NCI-H1417 (cell line): ENCODE measurements at places on chromosomes 16 and 17.

DNA sequence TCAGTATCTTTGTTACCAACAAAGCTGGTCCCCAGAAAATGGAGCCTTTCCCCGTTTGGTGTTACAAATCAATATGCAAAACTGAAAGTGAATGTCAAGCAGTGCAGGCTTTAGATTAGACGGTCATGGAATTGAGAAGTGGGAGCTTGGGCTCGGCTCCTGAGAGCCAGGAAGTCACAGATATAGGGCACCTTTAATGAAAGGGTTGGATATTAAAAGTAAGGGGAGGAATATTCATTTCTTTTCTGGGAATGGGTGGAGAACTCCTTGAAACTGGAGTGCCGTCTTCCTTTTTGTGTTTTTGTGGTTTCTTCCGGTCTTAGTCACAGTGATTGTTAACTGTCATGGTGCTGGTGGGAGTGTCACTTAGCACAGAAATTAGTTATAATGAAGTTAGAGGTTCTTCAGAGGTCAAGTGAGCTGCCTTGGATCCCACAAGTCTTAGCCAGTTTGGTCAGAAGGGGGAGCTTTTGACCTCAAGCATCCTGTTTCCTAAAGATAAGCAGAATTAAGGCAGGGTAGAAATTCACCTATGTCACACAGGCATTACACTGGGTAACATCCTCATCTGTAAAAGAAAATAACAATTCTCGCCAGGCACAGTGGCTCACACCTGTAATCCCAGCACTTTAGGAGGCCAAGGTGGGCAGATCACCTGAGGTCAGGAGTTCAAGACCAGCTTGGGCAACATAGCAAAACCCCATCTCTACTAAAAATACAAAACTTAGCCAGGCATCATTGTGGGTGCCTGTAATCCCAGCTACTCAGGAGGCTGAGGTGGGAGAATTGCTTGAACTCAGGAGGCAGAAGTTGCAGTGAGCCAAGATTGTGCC, 9.6 kb upstream of the EIF1 start:
- DNase-seq = no peak

- peak; percentile 70 for DNase-seq
These were observed 1.3 kb downstream of the SMPD3 start for GRCh38 chr16:68446681-68447652.

DNA sequence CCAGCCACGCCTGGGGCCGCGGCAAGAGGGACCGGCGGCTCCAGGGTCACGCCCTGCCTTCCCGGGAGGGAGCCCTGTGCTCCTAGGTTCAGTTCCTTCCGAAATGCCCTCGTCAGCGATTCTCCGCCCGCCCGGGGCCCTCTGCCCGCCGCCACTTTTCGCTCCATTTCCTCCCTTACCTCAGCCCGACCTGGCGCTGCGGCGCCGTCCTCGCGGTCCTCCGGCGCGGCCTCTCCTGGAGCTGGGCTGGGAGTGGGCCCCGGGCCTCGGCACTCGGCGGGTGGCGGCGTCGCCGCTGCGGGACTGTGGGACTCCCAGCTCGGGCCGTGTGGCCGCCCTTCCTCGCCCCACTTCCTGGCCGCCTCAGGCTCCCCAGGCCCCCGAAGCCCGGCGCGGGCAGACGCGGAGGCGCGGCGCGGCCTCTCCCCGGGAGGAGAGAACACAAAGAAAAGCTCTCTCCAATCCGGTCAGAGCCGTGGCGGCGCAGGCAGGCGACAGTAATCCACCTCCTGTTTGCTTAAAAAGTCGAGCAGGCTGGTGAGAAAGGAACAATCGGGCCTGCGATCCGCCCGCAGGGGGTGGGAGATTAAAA, 1.6 kb downstream of the BAHCC1 start:
- peak; percentile 43 for DNase-seq

DNA sequence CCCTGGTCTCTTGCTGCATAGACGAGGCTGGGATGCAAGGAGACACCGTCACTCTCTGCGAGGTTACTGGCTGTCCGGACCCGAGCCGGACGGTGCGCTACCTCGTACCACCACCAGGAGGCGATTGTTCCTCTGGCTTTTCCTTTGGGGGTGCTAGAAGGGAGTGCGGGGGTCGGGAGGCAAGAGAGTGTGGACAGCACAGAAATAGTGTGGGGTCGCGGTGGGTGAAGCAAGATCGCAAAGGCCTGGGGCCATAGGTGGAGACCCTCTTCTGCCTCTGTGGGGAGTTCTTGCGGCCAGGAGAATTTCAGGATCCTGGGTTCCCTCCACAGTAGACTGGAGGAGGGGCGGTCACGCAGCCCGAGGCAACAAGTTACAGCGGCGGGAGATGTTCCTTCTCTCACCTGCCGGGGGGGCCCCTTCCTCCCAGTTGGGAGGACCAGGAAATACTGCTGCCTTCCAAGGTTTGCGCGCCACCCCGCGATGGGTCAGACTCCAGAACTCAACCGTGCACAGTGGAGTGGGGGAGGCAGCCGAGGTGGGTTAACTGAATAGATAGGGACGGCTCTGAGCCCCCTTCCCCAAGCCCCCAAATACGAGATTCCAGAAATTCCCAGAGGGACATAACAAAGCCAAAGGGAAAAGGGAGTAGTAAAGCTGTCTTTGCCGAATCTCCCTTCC, 6.9 kb downstream of the PHOSPHO1 start:
- peak; percentile 47 for DNase-seq

GRCh38 chr16:53904533-53904932, 200.6 kb downstream of the FTO start:
- DNase-seq = no peak

DNA sequence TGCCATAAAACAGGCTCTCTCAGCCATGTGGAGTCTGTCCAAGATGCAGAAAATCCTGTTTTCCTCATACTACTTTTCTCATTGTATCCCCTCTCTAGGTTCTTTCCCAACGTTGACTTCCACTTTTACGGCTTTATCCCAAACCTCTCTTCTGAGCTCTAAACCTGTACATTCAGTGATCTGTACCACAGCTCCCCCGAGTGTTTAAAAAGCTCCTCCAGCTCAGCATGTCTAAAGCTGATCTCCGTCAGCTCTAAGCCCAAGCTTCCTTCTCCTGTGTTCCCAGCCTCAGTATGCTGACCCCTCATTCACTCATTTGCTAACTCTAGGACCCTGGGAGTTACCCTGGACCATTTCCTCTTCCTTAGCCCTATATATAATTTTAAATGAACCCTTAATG, 144.6 kb downstream of the DNAH9 start:
- no peak for DNase-seq

GRCh38 chr16:89164436-89164835, 7.1 kb upstream of the CDH15 start:
- no peak for DNase-seq

GRCh38 chr17:41178341-41178740, 320 bp upstream of the KRTAP4-2 start:
- DNase-seq = no peak

GRCh38 chr16:626787-627453, 3.9 kb upstream of the WFIKKN1 start:
- DNase-seq = no peak

DNA sequence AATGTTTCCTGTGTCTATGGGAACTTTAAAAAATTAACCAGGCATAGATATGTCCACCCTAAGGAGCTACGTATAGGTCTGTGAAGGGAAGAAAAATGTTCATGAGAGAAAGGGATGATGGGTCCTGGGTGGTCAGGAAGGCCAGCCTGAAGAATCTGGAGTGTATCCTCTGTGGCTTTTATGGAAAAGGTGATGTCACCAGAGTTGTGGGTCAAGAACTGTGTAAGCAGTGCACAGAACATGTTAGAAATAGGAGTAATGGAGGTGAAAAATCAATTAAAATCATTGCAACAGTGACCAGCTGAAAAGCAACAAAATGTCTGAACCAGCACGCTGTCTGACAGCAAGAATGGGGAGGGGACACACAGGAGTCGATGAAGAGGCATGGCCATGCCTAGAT, 68.5 kb downstream of the USP31 start:
- no peak for DNase-seq

GRCh38 chr17:39222151-39222550, 3.6 kb downstream of the STAC2 start:
- no peak for DNase-seq

DNA sequence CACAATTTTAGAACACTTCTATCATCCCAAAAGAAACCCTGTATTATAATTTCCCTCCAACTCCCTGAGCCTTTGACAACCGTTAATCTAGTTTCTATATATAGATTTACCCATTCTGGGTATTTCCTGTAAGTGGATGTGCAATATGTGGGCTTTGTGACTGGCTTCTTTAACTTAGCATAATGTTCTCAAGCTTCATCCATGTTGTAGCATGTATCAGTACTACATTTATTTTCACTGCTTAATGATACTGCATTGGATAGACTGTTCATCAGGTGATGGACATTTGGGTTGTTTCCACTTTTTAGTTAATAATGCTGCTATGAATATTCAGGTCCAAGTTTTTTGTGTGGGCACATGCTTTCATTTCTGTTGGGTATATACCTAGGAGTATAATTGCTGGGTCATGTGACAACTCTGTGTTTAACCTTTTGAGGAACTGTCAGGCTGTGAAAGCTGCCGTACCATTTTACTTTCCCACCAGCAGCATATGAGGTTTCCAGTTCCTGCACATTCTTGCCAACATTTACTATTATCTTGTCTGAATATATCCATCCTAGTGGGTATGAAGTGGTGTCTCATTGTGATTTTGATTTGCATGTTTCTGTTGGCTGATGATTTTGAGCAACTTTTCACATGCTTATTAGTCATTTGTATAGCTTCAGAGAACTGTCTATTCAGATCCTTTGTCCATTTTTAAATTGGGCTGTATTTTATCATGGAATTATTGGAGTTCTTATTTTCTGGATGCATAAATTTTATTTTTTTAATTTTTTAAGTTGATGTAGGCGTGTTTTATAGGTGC, 16.4 kb downstream of the REXO5 start:
- no peak for DNase-seq

DNA sequence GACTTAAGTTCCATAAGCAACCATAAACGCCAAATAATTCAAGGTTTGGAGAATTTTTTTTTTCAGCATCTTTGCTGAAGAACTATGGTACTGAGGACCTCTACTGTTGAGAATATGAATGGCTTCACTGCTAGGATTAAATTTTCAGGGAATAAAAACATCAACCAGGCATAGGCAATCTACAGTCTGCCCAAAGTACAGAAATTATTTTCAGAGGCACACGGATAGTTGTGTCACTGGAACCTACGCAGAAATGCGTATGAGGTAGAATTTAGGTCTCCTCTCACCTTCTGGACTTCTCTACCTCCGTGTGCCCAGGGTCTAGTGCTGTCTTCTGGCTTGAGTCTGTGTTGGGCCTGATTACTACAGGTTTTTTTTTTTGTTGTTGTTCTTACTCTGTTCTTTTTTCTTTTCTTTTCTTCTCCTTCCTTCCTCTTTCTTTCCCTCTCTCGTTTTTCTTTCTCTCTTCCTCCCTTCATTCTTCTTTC, 39.7 kb downstream of the NACA2 start:
- peak; percentile 29 for DNase-seq

DNA sequence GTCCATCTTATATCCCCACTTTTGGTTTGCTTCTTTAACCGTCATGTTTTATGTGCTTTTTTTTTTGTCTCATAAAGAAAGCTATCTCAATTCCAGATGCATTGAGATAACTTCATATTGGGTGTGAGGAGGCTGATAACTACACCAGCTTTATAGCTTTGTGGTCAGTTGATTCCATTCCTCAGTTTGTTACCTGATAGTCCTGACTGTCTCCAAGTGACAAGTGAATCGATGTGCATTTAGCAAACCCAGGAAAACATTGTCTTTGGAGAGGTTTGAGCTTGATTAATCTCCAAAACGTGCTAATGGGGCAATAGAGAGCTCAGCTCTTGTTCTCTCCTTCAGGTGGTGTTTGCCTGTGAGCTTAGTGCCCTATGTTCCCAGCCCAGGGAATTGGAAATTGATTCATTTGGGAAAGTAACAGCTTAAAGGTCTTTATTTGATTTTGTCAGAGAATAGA, 22.7 kb downstream of the HS3ST3B1 start:
- DNase-seq = no peak

GRCh38 chr17:50865060-50865867, 890 bp downstream of the TOB1 start:
- peak; percentile 46 for DNase-seq

DNA sequence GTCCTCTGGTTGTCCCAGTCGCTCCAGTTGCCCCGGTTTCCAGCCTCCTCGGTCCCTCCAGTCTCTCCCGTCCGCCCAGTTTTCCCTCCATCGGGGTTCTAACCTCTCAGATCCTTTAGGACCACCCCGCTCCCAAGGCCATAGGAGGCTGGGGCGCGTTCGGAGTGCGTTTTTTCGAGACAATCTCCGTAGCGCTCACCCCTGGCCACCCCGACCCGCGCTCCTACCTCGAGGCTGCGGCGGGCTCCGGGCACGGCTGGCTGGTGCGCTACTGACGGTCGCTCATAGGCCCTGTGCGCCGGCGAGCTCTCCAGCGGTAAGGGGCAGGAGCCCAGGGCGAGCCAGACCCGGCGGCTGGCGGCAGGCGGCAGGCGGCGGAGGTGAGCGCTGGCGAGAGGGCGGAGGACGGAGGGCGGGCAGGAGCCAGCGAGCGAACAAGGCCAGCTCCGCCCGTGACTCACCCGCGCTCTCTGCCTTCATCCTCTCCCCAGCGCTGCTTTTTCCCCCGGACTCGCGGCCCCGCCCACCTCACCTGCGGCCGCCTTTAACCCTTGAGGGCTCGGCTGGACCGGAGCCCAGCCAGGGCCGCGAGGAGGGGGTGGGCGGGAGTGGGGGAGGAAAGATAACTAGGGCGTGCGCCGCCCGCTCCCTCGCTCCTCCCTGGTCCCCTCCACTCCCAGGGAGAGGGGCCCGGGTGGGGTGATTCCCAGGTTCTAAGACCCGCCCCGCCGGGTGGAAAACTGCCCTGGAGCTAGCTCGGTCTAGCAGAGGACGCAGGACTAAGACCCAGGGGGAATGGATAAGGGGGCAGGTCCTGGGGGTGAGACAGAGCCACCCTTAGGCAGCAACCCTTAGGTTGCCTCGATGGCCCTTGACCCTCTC, at the start of gene SP6:
Gene SP6, minus strand, starts transcription at position 472 of the 882 bp plus-strand sequence. CDS start 2,734 bp downstream, outside the sequence.
- peak; percentile 80 for DNase-seq

DNA sequence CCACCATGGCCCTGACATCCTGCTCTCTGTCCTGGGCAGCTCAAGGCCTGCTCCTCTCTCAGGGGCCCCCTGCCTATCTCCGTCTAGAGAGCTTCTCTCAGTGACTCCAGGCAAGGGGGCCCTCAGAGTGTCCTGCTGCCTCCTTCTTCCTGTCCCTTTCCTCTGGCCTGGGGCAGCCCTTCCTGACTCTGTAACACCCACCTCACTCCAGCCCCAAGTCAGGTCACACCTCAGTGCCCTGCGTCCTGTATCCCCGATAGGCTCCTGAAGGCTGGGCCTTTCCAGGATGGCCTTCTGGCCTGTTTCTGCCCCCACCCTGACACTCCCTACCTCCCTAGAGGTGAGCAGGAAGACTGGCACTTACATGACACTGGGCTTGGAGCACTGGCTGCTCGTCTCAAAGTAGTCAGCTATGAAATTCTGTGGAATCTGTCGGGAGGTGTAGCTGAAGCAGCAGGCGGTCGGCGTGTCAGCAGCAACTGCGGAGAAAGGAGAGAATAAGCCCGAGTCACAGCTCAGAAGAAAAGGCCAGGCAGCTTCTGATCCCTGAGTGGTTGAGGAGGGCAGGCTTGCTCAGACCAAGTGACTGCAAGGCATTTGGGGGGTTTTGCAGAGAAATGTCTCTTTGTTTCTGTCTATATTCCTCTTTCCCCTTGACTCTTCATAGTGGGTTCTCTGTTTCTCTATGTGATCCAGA, 976 bp downstream of the CCL3L1 start:
- DNase-seq = no peak
